ENCODE measurements at places on chromosomes 2 and 18. TPM values are rescaled to one million over a fixed set of nuclear protein-coding genes. Genes with fewer than 3 reads are reported as not detected.

DNA sequence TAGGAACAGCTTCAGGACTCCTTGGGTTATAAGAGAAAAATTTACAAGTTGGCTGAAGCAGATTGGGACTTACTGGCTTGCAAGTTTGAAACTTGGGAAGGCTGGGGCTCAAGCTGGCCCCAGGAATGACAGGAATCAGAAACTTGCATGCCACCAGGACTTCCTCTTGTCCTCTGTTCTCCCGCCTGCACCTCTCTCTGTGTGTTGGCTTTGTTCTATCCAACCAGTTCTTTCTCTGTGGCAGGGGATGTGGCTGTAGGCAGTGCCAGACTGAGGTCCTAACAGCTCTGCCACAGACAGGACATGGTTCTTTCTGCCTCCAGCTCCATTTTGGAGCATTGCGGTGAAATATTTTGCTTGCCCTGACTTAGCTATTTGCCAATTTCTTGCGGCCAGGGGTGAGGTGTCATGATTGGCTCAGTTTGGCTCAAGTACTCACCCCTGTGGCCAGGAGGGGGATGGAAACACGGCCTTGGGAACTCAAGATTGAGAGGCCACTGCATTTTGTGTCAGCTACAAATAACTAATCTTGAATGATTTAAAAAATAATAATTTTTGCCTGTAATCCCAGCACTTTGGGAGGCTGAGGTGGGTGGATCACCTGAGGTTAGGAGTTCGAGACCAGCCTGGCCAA lies 48.9 kb downstream of the MEP1B start:
- no peak for DNase-seq

DNA sequence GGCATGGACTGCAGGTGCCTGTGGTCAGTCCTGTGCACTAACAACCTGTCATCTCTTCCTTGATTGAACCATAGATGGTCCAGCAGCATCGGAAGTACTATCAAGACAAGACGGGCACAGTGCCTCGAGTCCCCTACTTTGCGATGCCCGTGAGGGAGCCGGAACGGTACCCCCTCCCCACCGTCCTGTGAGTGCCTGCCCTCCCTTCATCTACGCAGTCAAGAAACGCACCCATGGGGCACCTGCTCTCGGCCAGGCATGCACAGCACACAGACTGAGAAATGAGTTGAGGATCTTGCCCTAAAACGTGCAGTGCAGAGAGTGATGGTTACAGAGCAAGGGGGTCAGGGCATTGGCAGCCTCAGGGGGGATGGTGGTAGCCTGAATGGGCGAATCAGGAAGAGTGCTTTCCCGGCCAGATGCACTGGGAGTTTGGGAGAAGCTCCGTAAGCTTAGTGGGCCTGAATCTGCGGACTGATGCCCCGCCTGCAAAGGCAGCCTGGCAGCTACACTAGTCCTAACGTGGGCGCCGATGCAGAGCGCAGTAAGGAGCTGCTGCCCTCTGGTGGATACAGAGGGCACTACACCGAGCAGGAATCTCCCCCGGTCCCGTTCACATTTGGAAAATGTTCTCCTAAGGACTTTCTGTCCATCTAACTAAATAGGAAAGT lies 63.6 kb downstream of the CIB4 start:
- peak; percentile 67 for DNase-seq

- DNase-seq, result no peak
Observed at GRCh38 chr2:63000801-63001200, 49.8 kb upstream of the OTX1 start.

- no peak for DNase-seq
Observed at GRCh38 chr2:239113171-239113570, 265.3 kb downstream of the TWIST2 start.

GRCh38 chr2:53028225-53028624 lies 739.4 kb upstream of the CHAC2 start:
- DNase-seq, result no peak

- no peak for DNase-seq
Observed at GRCh38 chr2:81872006-81872405, 1567.5 kb upstream of the LRRTM1 start.

CDCA7 gene
- 3.2 TPM for total RNA-seq

ESPNL gene
- total RNA-seq, result 0.15 TPM

SLC19A3 gene
- total RNA-seq, result 278 TPM
